ENCODE measurements at places on chromosomes 4 and X.

- DNase-seq, result peak; percentile 79
Measured at GRCh38 chrX:110407910-110408545, 49.4 kb downstream of the RTL9 start.

GRCh38 chr4:152509595-152510225 is 26.2 kb downstream of the FBXW7 start:
- no peak for DNase-seq

DNA sequence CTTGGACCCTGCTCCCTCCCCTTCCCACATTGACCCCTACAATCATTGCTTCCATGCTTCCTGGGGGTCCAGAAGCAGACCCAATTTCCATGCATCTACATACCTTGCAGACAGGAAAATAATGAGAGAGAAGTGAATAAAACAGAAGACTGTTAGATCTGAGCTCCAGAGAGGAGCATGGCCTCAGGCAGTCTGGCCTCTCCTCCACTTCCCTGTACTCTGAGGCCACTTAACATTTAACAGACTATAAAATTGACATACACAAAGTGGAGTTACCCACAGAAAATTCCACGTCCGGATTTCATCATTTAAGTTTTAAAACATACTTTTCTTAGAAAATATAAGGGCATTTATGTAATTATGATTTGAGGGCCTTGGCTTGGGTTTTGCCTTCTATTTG is 2.1 kb upstream of the PRSS12 start:
- no peak for DNase-seq

GRCh38 chrX:27968352-27968751 is 12.9 kb downstream of the DCAF8L1 start:
- no peak for DNase-seq

- no peak for DNase-seq
Measured at GRCh38 chr4:137558951-137559350, 26.7 kb upstream of the PCDH18 start.

DNA sequence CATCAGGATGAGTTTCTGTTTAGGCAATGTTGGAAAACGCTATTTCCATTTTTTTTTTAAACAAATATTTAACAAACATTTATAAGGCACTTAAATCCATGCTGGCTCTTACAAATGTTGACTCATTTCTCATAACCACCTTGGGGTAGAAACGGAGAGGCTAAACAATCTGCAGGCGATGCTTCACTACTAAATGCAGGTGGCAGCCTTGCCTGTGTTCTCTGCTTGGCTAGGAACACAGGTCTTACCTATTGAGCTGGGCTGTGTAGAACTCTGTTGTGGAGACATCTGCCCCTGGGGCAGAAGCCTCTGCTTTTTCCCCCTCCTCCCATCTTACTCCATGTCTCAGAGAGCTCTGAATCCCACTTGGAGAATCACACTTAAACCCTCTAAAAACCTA is 1.4 kb upstream of the CXCL1 start:
- DNase-seq, result peak; percentile 5

DNA sequence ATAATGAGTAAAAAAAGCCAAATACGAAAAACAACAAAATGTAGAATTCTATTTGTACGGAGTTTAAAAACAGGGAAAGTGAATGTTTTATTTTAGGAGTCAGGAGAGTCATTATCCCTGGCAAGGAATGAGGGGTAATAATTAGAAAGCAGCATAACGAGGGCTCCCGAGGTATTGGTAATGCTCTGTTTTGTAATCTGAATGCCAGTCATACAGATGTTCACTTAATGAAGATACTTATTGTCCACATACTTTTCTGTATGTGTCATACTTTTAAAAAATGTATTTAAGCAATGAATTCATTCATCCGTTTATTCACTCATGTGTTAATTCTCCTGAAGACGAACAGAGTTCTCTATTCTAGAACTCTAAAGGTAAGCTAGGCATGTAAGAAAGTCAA is 87.8 kb upstream of the BMP2K start:
- no peak for DNase-seq

- DNase-seq, result no peak
Measured at GRCh38 chr4:87881115-87881514, 48.3 kb downstream of the MEPE start.

DNA sequence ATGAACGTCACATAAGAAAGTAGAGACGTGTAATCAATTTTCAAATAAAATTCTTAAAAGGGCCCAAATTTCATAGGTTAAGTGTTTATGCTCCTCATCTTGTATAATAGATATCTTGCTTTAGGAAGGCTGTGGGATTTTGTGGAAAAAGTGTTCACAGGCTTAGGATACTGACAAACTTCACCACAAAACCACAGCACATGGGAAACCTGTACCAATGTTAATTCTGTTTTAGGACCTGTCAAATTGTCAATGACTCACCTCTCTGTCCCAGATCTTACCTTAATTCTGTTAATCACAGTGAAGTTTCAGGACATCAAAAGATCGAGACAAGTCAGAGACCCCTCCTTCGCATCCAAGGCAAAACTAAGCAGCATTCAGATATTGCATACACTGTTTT is 24.2 kb downstream of the FGFBP1 start:
- DNase-seq, result no peak

Measured in activated CD4-positive, alpha-beta T cell treated with anti-CD3 and anti-CD28 coated beads, Interleukin-2, Interleukin-6, amounts not matched to agents 100 ng/mL and 50 ng/mL, durations not matched to agents 16 hours and 8 hours (primary cell).